ENCODE measurements at places on chromosomes 5 and 9.

- DNase-seq, result no peak
Observed at GRCh38 chr5:177339107-177339638, 12.3 kb downstream of the LMAN2 start.

DNA sequence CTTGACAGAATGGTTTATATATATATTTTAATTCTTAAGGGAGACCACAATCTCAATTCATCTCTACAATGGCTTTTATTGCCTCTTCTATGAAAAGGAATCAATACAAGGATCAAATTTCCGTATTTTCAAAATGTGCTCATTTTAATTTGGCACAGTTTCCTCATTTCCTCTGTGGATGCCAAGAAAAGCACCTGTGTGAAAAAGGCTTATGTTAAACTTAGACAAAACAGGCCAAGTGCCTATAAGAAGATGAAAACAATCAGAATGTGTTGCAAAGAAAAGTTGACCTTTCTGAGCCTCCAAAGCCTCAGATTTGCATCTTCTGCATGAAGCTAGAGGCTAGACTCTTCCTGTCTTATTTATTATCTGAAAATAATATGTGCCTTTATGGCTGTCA, 173.7 kb upstream of the SLC12A2 start:
- no peak for DNase-seq

DNA sequence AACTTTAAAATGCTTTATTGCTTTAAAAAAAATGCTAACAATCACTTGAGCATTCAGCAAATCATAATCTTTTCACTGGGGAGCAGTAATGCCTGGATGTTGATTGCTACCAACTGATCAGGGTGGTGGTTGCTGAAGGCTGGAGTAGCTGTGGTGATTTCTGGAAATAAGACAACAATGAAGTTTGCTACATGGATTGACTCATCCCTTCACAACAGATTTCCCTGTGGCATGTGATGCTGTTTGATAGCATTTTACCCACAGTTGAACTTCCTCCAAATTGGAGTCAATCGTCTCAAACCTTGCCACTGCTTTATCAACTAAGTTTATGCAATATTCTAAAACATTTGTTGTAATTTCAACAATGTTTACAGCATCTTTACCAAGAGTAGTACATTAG, 83.3 kb downstream of the MLLT3 start:
- DNase-seq, result no peak

- peak; percentile 96 for DNase-seq
Observed at GRCh38 chr5:141747152-141748141, 65.4 kb upstream of the ARAP3 start.

DNA sequence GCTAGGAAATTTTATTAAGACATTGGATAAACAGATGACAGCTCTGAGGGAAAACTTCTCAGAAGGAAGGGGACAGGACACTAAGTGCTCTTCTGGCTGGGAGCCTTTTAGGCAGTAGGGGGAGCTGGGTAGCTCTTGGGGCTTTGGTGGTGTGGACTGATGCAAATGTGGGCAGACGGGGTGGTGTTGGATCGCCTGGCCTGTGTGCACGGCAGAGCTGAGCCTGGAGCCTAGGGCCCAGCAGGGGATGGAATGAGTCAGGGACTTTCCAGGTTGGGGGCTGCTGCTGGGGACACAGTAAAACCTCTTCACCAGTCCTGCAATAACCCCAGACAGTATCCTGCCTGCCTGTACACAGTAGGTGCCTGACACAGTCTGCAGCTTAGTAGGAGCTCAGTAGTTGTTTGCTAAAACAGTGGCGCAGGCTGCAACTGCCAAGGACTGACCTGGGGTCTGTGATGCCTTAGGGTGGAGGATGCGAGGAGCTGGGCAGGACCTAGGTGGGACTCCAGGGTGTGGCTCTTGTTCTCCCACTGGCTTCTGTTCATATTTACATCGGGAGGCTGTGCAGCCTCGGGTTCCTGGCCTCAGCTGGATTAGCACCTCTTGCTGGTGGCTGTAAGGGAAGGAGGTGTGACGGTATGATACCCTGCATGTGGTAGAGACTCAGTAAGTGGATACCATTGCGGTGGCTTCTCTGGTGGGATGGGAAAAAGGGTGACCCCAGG, 83.8 kb downstream of the DAB2IP start:
- no peak for DNase-seq

DNA sequence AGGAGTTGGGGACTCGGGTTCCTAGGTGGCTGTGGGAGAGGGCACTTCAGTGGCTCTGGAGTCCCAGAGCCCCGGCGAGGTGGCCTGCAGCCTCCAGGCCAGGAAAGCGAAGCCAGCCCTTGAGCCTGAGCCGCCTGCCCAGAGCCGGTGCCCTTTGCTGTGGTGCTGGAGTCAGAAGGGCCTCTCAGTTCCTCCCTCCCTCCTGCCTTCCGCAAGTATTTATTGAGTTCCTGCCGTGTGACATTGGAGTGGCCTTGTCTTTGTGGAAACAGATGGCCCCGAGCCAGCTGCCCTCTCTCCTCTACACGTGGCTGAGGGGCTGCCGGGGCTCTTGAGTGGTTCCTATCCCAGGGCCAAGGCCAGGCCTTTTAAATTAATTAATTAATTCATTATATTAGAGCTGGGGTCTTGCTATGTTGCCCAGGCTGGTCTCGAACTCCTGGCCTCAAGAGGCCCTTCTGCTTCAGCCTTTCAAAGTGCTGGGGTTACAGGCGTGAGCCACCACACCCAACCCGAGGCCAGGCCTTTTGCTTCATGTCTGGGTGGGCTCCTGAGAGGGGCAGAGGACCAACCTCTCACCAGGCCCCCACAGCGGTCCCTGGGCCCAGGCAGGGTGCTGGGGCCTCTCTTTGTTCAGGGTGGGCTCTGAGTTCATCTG, 45.6 kb upstream of the IER5L start:
- no peak for DNase-seq

DNA sequence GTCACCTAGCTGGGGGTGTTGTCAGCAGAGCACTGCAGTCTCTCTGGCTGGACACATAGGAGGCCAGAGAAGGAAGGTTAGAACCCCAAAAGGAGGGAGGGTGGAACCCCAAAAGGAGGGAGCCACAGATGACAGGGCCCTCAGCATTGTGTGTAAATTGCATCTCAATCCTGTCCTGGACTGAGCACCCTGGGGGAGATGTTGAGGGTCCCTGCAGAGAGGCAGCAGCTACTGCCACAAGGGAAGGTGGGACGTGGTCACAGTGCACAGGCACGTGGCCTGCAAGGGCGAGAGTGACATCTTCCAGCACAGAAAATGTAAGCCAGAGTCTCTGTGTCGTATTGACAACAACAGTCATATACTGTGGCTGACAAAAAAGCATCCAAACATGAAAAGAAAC, 36.5 kb upstream of the CEP72 start:
- no peak for DNase-seq

GRCh38 chr5:175686826-175687225, 29.0 kb downstream of the HRH2 start:
- DNase-seq, result no peak

- DNase-seq, result no peak
Observed at GRCh38 chr5:76314643-76315042, 88.4 kb upstream of the IQGAP2 start.

- no peak for DNase-seq
Observed at GRCh38 chr5:85000671-85001070, 616.0 kb upstream of the EDIL3 start.

GRCh38 chr5:63263411-63263810, 684.8 kb downstream of the LRRC70 start:
- DNase-seq, result no peak

Data from cerebellar nuclear complex (tissue), 1 donor.